ENCODE measurements at places on chromosomes 11 and 22.

DNA sequence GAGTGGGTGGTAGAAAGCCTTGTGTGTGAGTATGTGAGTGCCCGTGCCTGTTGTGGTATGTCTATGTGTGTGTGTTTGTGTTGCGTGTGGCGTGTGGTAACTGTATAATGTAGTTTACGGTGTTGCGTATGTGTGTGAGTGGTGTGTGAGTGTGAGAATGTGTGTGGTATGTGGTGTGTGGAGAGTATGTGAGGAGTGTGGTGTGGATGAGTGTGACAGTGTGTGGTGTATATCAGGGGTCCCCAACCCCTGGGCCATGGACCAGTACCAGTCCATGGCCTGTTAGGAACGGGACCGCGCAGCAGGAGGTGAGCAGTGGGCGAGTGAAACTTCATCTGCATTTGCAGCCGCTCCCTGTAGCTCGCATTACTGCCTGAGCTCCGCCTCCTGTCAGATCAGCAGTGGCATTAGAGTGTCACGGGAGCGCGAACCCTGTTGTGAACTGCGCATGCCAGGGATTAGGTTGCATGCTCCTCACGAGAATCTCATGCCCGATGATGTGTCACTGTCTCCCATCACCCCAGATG lies 5.7 kb downstream of the UPK3A start:
- no peak for DNase-seq

GRCh38 chr11:134558258-134558835 lies 146.3 kb upstream of the B3GAT1 start:
- no peak for DNase-seq

- DNase-seq = no peak
These were observed 108.4 kb downstream of the GGTLC2 start for GRCh38 chr22:22752556-22753477.

DNA sequence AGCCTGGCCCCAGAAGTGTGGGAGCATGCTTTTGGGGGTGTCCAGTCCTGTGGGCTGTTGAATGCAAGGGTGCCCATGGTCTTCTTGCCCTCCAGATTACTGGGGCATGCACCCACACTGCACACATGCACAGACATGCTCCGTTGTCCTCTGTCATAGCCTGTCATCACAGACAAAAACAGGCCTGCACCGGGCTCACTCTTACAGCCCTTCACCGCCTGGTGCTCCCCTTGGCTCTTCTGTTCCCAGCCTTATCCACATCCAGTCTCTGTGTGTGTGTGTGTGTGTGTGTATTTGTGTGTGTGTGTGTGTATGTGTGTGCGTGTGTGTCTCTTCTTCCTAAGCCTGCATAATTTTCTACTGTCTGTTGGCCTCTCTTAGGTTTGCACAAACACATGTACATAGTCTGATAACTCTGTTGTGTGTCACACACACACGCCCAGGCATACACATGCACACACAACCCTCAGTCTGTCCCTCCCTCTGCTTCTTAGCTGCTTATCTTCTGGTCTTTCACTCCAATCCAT lies 23.4 kb upstream of the NECTIN1 start:
- no peak for DNase-seq

GRCh38 chr11:113874096-113874495 lies 1.3 kb downstream of the USP28 start:
- DNase-seq = no peak

All from stimulated activated CD8-positive, alpha-beta memory T cell treated with anti-CD3 and anti-CD28 coated beads, Interleukin-4, amount 100 ng/mL, for 24 hours (primary cell).